ENCODE measurements at places on chromosomes 6 and 20.

GRCh38 chr6:70080443-70081070 lies 214.2 kb downstream of the COL19A1 start:
- DNase-seq, result no peak

GRCh38 chr6:72218125-72218524 lies 331.8 kb downstream of the RIMS1 start:
- DNase-seq, result no peak

GRCh38 chr6:136487759-136488425 lies 62.3 kb downstream of the MAP7 start:
- DNase-seq, result no peak

DNA sequence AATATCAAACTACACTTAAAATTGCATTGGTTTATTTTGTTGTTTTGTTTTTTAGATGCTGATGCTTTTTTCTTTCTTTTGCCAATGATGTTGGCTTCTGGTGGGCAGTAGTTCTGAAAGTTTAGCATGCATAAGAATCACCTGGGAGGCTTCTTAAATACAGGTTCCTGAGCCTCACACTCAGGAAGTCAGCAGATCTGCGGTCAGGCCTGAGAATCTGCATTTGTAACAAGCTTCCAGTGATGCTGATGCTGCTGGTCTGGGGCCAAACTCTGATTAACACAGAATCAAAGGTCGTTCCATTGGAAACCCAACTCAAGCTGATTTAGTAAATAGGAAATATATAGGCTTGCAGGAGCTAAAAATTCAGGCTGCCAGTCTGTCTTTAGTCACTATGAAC lies 412.9 kb upstream of the SPTLC3 start:
- DNase-seq, result no peak

- DNase-seq, result no peak
These were observed 7.4 kb downstream of the ASXL1 start for GRCh38 chr20:32365564-32365963.

DNA sequence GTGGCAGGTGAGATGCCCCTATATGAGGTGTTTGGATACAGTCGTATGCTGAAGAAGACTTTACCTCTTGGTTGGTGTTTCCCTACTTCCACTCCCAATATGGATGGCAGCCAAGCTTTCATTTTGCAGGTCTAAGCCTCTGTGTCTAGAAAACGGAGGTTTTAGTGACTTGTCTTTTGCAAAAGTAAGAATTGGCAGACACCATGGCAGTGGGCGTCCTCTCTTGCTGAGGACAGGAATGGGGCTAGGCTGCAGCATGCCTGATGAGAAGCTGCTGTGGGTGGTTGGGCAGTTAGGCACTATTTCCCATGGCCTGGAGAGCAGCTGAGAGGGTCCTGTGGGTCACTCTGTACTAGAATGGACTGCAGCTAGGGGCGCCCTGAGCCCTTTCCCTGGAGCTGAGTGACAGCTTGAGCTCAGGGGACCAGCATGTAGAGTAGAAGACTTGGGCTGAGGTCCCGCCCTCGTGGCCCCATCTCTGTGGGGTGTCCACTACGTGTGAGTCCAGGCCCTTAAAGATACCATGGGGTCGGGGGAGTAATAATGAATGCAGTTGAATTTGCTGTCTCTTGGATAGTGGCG lies 127.4 kb downstream of the CDH26 start:
- no peak for DNase-seq

Data from Caki2 (cell line).